NCI-H1048 (cell line): ENCODE measurements at places on chromosomes 7 and 10.

GRCh38 chr7:157019718-157020451 lies 9.4 kb upstream of the MNX1 start:
- no peak for DNase-seq

GRCh38 chr7:109126404-109127050 lies 556.9 kb downstream of the DNAJB9 start:
- no peak for DNase-seq

GRCh38 chr10:9209105-9209798 lies 1154.8 kb downstream of the GATA3 start:
- peak; percentile 10 for DNase-seq

DNA sequence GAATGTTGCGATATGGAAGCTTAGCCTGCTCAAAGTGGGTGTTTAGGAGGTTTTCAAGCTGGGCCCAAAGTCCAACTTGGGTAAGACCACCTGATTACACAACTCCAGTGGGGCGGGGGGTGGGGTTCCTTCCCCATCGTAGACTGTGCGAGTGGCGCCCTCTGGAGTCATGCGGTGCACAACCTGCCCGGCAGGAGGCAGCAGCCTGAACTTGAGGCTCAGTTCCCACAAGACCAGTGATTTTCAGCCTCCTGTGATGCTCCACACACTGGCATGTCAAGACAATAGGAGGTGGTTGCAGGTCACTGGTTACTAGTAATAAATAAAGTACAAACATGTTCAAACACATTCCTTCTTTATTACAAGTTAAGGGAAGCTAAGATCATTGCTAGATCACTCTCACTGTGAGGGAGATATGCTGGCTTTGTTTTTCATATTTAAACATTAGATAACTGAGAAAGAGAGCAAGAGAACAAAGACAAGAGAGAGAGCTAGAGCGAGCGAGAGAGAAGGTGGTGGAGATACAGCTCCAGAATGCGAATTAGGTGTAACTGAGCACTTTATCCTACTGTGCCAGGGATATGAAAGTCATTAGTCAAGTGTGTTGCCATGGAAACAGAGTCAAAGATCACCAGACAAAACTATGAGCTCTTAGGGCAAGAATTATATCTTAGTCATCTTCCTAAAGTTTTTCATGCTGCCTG lies 97.4 kb upstream of the BMPER start:
- DNase-seq, result no peak

DNA sequence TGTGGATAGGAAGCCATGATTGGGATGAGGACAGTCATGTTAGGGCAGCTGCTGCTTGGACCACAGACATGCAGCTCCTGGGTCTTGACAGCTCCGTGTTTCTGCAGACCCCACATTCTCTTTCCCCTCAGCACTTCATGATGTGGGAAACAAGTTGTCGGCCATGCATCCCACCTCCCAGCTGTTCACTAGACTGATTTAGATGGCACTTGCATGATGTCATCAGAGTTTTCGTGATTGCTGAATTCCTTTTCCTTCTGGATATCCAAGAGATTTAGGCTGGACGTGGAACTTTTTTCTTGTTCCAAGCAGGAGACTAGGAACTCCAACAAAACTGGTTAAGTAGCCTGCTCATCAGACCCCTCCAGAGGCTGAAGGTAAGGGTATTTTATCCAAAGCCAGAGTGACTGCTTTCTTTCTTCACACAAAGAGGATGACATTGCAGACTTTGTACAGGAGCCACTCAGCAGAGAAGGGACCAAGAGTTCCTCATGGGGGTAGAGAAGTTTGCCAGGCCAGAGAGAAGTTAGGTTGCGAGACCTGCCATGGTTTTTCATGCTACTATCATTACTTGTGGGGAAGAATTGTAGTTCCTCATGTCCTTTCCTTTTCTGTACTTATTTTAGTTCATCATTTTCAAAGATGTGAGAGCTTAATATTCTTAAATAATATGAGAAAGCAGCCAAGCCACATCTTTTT lies 117.7 kb upstream of the GJD4 start:
- no peak for DNase-seq

DNA sequence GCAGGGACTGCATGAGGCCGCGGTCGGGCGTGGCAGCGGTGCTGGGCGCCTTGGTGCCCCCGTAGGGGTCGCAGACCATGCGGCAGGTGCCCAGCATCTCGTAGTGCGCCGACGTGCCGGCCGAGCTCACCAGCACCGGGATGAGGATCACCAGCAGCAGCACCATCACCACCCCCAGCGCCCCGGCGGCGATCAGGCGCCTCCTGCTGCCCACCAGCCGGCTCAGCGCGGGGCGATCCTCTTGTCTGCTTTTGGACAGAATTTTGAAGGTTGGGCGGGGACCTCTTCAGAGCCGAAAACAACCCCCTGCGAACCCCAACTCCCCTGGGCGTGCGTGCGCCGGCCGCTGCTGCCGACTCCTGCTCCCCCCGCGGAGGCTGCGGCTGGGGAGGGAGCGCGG lies 779 bp downstream of the C1QL3 start:
- DNase-seq, result no peak

- no peak for DNase-seq
These were observed 38.5 kb downstream of the NPTX2 start for GRCh38 chr7:98655611-98656010.

DNA sequence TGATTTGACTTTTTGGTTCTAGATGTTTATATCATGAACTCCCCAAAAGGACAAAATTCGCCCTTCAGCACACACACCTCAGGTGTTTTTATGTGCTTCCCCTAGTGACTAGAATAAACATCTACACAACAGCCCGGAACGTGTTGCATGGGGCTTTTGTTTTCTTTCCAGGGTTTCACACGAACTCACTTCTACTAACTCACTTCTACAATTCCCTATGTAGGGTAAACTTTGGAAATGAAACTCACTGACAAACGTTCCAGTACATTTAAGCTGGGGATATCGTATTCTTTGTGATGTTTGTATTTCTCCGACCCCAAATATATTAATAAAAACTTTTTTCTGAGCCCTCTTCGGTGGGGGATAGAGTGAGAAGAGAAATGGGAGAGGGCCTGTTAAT lies 1.4 kb downstream of the TRA2A start:
- DNase-seq, result peak; percentile 2

- DNase-seq, result no peak
These were observed 9.4 kb downstream of the SCRN1 start for GRCh38 chr7:29980151-29980550.

DNA sequence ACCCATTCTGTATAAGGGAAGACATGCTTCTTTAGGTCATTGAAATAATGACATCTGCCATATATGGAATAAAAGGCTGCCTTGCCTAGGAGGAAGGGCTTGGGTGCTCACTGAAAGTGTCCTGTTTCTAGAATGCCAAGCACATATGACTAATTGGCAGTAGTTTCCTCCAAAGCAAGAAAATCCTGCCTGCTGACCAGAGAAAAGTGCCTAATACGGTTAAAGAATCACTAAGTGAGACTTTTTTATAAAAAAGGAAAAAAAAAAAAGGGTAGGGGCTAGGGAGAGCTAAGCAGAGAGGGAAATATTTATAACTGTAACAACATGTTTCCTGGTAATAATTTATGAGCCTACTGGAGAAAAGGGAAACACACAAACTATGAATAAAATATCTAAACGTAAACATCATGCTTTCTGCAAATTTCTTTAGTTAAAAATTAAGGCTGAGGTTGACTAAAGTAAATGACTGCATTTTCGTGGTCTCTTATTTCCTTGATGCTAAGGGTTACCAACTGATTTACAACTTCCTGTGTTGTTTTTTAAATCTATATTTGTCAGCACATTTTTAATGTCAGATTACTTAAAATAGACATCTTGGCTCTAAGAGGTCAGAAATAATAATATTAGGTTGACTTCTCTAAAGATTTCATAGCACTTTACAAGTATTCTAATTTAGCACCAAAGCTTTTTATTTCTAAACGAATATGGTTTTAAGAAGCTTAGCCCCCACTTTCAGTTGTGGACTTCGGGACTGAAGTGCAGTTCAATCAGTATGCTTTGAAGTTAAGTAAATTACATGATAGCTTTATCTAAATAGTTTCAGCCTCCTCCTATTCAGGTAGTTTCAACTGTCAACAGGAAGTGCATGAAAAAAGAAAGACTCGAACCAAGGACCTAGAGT lies 89.6 kb downstream of the CABCOCO1 start:
- DNase-seq, result no peak

DNA sequence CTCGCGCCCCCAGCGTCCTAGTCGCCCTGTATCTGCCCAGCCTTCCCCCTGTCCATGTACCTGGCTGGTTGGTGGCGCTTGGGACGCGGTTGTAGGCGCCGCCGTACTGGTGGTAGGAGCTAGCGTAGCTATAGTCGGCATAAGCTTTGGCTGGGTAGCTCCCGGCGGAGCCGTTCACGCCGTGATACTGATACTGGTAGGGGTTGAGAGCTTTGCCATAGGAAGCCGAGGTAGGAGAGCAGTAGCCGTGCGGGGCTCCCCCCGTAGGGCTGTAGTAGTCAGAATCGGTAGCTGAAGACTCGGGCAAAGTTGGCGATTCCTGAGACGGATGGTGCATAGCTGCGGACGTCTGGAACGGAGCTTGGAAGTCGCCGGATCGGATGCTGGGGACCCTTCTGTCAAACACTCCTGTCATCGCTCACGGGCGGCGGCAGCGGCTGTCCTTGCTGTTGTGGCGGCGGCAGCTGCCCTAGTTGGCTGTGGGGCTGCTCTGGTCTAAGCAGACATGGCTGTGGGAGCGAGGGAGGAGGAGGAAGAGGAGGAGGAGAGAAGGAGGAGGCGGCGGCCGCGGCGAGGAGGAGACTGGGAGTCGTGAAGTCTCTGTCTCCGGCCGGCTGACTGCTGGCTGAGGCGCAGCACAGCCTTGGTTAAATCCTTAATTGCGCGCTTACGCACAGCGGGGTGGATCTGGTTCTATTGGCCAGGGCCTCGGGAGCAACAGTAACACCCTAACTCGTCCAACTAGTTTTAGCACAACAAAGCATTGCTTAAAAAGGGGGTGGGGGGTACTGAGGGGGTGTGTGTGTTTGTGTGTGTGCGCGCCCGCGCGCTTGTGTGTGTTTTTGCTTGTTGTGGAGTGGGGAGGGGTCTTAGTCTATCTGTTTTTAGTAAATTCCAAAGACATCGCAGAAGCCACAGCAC lies at the start of gene DLX5:
Gene DLX5, minus strand, starts transcription at position 623 of the 921 bp plus-strand sequence. Its CDS starts 208 bp downstream, at position 415.
- DNase-seq, result peak; percentile 89
